ENCODE measurements at places on chromosomes 7 and 10.
A peak's percentile ranks its signal among the peaks of the same experiment; 100 is the strongest.

DNA sequence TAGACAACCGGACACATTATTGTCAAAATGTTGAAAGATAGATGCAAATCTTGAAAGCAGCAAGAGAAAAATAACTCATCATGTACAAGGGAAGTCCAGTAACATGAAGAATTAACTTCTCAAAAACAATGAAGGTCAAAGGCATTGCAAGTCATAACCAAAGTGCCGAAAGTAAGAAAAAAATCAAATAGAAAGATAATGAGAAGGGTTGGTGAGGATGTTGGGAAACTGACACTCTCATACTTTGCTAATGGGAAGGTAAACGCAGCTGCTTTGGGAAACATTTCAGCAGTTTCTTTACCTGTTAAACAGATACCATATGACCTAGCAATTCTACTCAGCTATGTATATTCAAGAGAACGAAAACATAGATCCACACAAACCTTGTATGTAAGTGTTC, 303.0 kb downstream of the ARL4A start:
- DNase-seq = no peak

DNA sequence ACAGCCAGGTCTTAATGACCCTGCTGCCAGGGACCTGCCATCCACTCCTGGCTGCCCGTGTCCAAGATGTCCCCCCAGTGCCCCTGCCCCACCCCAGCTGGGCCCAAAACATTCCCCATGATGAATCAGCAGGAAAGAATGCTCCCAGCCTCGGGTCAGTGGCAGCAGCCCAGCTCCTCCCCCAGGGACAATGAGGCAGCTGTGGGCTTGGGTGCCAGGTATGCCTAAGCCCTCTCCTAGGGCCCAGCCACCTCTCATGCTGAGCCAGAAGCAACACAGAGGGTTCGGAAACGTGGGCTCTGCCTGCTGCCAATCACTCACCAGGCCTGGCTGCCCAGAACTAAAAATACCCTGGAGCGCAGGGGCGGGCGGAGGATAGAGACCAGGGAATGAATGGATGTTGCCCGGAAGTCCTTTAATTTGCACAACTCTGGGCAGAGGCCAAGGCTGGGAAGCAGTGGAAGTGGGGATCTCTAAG, 1.5 kb upstream of the LOXL4 start:
- DNase-seq = peak; percentile 23

DNA sequence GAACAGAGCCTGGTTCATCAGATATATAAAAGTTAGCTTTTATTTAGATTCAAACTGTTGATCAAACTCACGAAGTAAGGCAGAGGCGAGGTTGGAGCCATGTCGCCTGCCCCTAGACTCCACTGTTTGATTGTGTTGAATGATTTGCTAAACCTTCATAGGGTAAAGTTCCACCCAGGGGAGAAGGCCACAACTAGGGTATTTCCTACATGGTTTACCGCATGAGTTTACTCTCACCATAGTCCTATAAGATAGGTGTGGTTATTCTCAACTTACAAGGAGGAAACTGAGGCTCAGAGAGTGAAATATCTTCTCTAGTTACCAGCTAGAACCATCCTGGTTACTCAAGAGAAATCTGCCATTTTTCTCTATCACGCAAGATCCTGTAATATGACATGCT, 31.8 kb downstream of the ARHGAP22 start:
- DNase-seq = no peak

- no peak for DNase-seq
Observed at GRCh38 chr7:69919426-69920111, 321.3 kb downstream of the AUTS2 start.

DNA sequence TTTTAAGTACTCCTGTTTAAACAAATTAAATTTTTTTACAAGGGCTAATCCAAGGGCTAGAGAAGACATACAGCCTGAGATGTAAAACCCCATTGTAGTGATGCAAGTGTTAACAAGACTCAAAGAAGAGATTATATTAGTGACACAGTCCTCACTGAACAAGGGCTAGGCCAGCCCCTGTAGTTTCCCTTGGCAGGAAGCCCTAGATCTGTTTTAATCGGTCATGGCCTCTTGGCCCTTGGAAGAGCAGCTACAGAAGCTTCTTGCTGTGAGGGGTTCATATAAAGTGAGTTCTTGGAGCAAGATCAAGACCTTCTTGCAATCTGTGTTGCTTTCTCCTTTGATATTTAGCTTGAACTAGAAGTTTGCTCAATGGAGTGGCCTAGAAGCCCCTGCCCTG, 1339.4 kb downstream of the XPNPEP1 start:
- DNase-seq = no peak

GRCh38 chr7:7978860-7979259, 10.3 kb downstream of the GLCCI1 start:
- no peak for DNase-seq

- no peak for DNase-seq
Observed at GRCh38 chr10:132145002-132145401, 41.7 kb upstream of the DPYSL4 start.

- DNase-seq = peak; percentile 23
Observed at GRCh38 chr7:130649004-130649790, 19.4 kb downstream of the COPG2 start.

- DNase-seq = no peak
Observed at GRCh38 chr10:11197266-11197712, 179.6 kb downstream of the CELF2 start.

DNA sequence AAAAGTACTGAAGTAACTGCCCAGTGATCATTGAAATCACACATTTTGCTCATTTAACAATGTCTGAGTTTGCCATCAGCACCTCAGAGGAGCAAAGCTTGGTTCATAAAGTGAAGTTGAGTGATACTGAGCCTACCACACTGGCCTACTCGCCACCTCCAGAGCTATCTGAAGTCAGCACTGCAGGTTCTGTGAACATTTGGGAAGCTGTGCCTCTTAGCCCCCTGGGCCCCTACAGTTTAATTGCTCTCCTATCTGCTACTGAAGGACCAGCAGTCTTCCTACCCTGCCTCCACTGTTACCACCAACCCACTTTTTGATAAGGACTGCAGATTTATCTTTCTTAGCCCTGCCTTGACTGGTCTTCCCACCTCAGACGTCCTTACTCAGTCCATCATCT, 2.0 kb upstream of the SEMA4G start:
- DNase-seq = no peak

- no peak for DNase-seq
Observed at GRCh38 chr7:45106-46090, 147.0 kb upstream of the FAM20C start.

DNA sequence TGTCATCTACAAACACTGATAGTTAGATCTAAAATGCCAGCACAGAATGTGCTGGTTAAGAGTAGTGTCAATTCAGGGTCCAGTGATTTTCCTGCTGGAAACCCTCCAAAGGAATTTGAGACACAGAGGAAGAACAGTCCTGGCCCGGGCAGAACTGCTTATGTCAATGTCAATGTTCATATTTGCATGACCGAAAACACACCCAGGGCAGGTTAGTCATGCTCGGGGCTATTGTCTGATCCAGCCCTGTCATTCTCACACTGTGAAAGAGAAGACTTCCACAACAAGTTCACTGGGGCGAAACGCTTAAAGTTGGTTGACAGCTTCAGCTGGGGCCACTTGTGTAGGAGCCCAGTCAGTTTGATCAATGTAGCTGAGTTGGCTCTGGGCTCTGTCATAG, 139.3 kb downstream of the C1GALT1 start:
- no peak for DNase-seq

- DNase-seq = no peak
Observed at GRCh38 chr7:149199234-149199995, 4.1 kb downstream of the ZNF282 start.

GRCh38 chr7:73560109-73560835, 2.8 kb upstream of the BCL7B start:
- no peak for DNase-seq

- peak; percentile 91 for DNase-seq
Observed at GRCh38 chr7:37643876-37644275, 39.7 kb upstream of the GPR141 start.

DNA sequence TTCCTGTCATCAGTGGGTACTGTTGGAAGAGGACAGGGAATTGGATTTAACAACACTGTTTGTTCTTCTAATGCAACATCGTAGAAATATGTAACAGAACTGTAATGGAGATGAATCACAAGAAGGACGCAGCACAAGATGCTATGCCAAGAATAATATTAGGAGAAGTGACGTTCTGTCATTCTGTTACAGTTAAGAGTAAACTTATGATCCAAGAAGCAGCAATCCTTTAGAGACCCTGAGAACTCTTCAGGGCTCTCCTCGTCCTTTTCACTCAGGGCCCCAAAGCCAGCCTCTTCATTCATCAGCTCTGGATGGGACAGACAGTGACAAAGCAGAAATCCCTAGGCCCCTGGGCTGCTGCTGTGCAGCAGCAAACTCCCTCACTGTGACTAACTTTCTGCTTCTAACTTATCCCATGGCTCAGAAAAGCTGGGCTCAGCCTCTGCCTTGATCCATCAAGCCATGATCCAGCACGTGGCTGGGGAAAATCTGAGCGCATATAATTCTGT, 8.7 kb upstream of the IL6 start:
- no peak for DNase-seq

DNA sequence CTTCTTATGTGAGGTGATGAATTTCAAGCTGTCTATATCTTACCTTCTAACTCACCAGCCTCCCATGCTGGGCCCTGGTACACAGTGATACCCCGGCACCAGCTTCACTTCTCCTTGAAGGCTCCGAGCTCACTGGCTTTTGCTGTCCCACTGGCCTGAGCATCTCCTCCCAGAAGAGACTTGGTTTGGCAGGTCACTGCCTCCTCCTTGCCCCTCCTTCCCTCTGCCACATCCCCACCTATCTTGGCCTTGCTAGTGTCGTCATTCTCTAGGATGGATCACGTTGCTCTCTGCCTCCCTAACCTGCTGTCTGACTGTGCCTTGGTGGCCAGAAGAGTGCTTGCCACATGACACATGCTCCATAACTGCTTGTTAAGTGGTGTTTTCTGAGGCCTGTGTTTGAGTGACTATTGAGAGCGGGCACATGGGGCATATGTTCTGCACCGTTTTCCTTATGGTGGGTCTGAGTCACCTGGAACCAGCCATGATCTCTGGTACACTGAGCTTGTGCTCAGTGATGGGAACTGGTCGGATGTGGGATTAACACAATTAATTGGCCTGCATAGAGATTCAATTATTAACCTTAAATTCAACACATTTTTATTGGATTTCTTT, 86.5 kb downstream of the TMEM178B start:
- no peak for DNase-seq

DNA sequence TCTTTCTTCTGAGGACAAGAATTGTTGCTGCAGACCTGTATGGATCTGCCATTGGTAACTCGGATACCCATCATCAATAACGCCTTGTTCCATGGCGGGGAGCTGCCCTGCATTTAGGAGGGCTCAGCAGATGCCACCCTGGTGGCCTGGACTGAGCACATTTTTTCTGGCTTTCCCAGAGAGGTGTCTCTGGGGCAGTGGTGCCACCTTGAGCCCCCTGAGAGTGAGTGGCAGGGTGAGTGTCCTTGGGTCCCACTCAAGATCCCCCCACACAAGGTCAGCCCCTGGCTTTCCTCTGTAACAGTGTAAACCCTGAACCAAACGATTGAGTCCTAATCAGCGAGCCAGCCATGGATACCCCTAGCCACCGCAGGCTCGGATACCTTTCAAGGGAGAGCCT, 258.6 kb downstream of the GLRX3 start:
- no peak for DNase-seq

GRCh38 chr7:47191876-47192291, 390.0 kb downstream of the TNS3 start:
- DNase-seq = no peak

DNA sequence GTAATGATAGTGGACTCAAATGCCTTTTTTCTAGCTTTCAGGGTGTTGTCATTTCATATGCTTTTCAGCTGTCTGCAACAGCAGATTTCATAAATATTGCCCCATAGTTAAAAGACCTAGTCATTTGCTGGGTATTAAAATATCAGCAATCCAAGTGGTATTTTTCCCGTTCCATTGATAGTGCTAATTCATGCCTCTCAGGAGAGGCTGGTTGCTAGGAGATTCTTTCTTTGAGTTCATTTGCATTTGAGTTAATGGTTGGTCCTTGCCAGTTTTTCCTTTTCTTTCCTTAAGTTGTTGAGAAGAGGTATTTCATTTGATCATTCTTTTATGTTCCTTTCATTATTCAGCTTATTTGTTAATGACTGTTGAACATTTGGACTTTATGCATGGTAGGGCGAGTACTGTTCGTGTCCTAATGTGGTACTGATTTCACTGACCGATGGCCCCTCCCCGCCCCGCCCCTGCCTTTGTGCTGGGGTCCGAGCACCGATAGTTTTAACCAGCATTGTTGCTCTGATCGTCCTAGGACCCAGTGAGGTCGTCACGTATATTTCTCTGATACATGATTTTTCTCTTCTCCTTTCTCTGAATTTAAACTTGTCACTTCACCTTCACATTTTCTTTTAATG, 128.6 kb downstream of the CCNY start:
- no peak for DNase-seq

- DNase-seq = no peak
Observed at GRCh38 chr7:44368455-44368854, 43.1 kb upstream of the CAMK2B start.

DNA sequence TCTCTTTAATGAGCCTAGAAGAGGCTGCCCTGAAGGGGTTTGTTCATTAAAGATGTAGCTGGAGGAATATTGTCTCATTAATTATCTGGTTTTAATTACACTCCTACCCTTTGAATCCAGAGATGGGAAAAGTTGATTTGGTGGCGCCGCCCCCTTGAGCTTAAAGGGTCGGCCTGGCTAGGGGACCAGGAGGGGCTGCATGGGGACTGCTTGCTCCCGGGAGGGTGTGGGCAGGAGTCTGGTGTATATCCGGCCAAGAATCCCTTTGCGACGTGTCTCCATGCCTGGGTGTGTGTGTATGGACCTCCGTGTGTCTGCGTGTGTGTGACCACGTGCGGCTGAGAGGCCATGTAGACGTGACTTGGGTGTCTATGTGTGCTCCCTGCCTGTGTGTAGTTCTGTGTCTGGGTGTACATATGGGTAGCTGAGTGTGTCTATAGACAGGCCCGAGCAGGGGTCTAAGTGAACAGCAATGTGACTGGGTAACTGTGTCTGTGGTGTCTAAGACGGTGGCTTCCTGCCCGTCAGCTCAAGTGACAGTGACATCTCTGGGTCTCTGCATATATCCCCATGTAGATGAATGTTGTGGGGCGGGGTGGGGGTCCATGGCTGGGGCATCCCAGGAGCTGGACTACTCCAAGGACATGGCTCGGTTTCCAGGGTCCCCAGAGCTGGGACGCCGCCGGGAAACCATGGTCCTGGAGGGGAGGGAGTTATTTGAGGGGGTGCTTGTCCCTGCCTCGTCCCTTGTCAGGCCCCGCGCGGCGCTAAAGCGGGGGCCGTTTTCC, 10.7 kb downstream of the LBX1 start:
- DNase-seq = no peak

- DNase-seq = no peak
Observed at GRCh38 chr10:78231939-78232338, 198.3 kb downstream of the RPS24 start.

DNA sequence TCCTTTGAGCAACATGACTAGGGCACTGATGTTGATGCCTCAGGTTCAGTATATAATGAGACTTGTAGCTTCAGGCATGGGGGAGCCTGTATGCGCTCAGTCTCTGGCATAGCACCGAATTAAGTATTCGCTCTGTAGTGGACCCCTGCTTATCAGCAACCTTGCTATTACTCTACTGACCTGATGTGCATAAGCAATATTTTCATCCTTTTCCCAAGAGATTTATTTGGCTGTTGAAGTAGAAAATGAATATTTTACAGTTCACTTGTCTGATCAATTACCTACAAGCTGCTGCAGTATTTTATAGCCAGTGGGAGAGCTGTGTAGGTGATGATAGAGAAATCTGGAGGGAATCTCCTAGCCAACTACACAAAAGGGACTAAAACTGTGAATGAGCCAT, 781.6 kb upstream of the PHF14 start:
- no peak for DNase-seq
